Stimulated activated naive B cell treated with anti-CD40 and anti-IgM and Interleukin-4, amounts not matched to agents 10 μg/mL and 1 μg/mL and 100 μg/mL, for 72 hours (primary cell): ENCODE measurements at places on chromosomes 5 and 9.

DNA sequence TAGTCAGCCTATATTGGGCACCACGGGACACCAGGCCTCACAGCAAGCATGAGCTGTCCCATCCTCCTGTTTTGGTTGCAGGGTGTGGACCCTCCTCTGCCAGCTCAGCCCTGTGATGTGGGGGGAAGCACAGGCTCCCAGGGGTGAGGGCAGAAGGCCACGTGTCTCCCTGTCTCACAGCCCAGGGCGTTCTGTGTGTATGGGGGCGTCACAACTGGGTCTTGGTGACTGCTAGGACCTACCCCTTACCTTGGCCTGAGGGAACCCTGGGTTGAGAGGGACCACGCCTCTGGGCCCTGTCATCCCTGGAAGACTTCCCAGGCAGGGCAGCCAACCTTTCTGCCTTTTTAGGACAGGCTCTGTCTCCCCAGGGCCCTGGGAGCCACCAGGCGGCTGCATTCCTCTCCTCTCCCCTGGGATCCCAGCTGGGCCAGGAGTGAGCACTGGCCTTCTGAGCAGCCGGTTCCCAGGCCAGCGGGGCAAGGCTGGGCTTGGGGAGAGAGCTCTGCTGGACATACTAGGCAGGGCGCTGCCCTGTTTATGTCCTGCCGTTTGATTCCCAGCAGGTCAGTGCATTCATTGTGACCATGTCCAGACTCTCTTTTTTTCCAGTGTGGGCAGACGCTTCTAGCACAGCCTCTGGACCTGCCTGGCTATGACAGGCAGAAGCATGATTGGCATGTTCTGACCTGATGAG, 97.4 kb downstream of the DAB2IP start:
- DNase-seq: no peak

DNA sequence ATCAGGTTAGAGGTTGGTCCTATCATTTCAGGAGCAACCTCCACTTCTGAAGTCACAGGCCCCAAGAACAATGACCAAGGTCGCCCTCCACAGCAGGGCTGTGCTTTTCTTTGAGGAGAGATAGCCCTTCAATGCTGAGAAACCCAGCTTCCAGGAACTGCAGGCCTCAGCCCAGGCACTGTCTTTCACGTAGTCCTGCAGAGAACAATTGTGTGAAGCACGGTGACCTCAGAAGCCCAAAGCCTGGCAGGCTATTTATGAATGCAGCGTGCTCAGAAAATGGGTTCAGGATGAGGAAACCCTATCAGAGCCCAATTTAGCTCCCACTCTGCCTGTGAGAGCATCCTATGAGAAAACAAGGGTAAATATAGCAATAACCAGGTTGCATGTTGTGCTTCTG, 388.3 kb downstream of the PLK2 start:
- no peak for DNase-seq

DNA sequence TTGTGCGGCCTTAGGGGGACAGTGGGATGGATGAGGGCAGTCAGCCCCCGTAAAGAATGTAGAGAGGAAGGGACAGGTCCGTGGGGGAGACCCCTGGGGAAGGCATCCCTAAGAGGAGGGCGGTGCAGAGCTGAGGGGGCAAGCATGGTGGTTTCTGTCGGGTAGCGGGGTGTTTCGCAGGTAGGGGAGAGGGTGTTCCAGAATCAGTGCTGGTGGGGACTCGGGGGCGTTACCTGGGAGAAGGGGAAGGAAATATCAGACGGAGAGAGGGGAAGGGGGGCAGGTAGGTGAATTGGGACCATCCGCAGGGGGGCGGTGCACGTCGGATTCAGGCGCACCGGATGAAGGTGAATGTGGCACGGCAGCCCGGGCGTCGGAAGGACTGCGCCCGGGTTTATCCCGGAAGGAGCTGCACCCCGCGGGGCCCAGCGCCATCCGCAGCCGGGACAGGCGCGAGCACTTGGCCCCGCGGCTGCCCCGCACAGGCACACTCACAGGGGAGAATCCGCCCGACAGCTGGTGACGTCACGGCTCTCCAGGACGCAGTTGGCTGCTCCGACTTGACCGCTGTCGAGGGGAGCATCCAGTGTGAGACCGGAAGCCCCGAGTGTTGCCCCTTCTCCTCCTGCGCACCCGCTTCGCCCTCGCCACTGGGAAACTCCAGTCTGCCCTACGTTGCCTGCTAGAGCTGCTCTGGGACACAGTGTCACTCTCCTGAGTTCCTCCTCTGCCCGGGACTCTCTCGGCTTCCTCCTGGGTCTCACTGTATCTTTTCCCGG, 1.3 kb downstream of the CD72 start:
- peak; percentile 76 for DNase-seq

- no peak for DNase-seq
Measured at GRCh38 chr5:36200513-36200912, 41.2 kb downstream of the NADK2 start.

- DNase-seq: no peak
Measured at GRCh38 chr5:72036951-72037350, 70.3 kb upstream of the MAP1B start.

DNA sequence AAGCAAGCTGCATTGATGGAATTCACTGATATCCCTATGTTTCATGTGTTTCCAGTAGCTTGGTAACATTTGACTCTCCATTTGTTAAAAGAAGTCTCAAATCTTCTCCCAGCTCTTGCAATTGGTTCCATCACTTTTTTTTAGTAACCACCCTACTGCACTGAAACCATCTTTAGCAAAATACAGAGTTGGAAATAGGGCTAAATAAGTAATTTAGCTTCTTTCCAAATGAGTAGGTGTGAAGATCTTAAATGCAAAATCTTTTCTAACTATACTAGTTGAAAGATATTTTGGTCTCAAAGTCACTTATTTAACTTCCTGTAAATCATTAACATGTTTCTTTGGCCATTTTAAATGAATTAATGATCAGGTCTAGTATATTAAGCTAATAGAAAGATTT, 138.1 kb downstream of the DIRAS2 start:
- DNase-seq: no peak

- no peak for DNase-seq
Measured at GRCh38 chr9:77997611-77998284, 33.9 kb downstream of the GNAQ start.

GRCh38 chr9:70060883-70061507, 17.3 kb downstream of the MAMDC2 start:
- peak; percentile 16 for DNase-seq

- DNase-seq: no peak
Measured at GRCh38 chr5:133861161-133861737, 107.2 kb downstream of the C5orf15 start.

- DNase-seq: no peak
Measured at GRCh38 chr5:7094626-7095025, 301.3 kb upstream of the ADCY2 start.

- no peak for DNase-seq
Measured at GRCh38 chr9:35163413-35163812, 1.6 kb downstream of the UNC13B start.

GRCh38 chr5:53166183-53166495, 56.6 kb upstream of the MOCS2 start:
- no peak for DNase-seq

- no peak for DNase-seq
Measured at GRCh38 chr5:126994485-126994884, 35.9 kb downstream of the MARCHF3 start.

DNA sequence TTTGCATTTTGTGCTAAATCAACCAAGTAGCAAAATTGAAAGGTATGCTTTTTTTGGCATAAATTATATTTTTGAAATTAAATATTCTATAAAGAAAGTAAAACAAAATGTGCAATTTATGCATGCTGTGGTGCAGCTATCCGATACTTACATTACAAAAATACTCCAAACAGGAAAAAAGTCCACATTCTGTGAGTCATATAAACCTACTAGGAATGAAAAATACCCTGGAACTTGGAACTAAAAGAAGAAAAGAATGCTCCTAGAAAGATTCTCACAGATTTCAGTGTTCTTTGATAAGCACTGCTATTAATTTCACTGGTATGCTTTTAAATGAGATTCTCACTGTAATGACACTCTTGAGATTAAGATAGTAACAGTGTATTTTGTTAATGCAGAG, 92.6 kb downstream of the OSMR start:
- DNase-seq: no peak

GRCh38 chr9:93461821-93462220, 8.4 kb upstream of the FAM120AOS start:
- DNase-seq: no peak

DNA sequence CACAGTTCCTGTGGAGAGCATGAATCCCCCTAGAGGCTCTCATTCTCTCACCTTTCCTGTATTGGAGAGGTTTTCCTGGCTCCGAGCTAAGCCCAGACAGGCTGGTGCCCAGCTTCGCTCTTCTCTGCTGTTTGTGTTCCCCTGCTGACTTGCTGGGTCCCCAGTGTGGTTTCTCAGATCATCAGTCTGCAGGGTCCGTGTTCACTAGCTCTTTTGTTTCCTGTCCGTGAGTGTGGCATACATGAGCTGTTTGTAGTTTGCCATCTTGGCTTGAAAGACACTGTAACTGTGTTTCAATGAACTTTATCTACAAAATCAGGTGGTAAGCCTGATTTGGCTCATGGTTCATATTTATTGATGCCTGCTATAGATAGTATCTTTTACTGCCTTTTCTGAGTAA, 23.8 kb downstream of the LOX start:
- no peak for DNase-seq

- DNase-seq: no peak
Measured at GRCh38 chr9:137397675-137398423, 25.1 kb downstream of the EXD3 start.

DNA sequence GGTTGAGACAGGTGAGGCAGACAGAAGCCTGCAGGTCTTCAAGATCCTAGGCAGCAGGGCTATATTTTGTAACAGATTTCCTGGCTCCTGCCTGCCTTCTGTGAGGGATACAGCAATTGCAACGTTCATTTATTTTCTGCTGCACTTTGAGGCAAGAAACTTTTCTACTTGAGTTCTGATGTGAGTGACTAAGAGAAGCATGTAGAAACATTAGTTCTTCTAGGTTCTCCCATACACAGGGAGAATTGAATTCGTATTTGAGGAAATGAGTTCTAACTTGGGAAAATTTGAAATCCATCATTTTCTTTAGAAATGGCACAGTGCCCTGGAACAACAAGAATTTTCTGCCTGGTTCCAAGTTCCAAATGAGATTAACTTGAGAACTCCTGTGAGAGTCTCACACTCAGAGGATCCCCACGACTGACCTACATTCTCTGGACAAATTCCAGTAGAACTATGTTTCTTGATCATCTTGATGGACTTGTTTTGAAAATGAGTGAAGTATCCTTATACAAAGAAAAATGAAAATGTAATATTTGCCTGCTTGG, 15.0 kb downstream of the MAMDC2 start:
- no peak for DNase-seq

DNA sequence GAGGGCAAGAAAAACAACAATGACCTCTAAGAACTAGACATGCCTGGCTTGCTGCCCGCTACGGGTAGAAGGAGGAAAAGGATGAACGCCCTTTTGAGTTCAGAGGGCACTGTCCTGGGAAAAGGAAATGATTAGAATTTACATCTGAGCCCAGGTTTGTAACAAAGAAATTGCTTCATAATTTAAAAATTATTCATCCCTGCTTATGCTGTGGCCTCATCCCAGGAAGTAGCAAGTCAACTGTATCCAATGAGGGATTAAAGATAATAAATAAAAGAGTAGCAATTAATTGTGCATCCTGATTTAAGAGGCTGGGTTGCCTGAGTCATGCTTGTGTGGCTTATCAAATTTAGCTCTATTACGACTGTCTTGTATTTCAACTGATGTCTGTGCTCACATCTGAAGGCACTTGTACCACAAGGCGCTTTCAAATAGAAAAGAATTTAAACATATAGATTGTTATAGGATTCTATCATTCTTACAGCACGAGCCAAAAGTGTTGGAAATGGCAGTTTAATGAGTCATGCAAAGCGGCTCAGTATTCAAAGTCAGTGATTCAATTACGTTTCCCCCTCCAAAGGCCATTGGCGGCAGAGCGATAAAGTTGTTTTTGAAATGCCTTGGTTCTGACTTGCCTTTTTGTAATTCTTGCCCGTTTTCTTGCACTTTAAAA, 40.0 kb upstream of the DMRT1 start:
- DNase-seq: no peak

- DNase-seq: no peak
Measured at GRCh38 chr9:80554856-80555255, 983.1 kb downstream of the TLE4 start.

- no peak for DNase-seq
Measured at GRCh38 chr5:154267516-154267915, 77.0 kb downstream of the GALNT10 start.

GRCh38 chr5:133891390-133891789, 77.0 kb downstream of the C5orf15 start:
- DNase-seq: no peak

- DNase-seq: no peak
Measured at GRCh38 chr5:12023614-12024241, 119.5 kb upstream of the CTNND2 start.

DNA sequence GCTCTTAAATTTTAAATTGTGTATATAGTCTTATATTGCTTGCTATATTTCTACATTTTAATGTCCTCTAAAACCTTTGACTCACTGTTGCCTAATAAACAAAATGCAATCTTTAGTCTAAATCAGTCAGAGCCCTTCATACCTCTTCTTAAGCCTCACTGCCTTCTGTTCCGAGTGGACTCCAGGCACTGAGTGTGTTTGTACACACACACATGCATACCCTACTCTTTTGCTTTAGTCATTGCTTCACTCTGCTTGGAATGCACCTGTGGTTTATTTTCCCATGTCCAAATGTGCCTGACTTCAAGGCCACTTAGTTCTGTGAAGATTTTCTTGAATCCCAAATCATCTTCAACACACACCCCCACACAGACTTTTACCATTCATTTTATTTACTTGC, 60.9 kb downstream of the SLC12A2 start:
- DNase-seq: no peak

GRCh38 chr9:31601666-31602065, 782.8 kb upstream of the ACO1 start:
- no peak for DNase-seq

DNA sequence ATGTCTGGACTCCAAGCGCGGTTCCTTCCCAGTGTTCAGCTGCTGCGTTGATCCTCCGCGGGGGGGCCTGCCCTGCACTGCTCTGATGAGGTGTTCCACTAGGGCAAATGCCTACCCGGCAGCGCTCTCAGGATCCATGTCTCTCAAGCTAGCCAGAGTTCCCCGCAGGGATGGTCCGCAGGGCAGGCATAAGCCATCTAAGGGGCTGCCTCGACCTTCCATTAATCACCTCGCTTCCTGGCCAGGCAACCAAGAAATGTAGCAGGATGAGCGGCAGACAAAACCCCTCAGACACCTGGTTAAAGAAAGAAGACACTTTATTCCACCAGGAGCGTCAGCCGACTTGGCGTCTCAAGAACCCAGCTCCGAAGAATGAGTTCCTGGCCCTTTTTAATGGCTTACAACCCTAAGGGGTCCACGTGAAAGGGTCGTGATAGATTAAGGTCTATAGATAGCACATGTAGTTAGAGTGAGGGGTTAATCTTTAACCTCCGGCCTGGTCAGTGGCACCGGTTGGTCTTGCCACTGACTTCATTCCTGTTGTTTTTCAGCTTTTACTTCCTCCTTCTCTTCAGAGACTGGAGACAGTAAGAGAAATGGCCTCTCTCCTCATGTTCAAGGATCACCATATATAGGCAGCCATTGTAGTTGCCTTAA, 47.2 kb upstream of the COX7C start:
- no peak for DNase-seq
